ENCODE measurements at places on chromosomes 4 and X.

- no peak for DNase-seq
These were observed 790 bp upstream of the HHIP start for GRCh38 chr4:144645102-144645630.

GRCh38 chrX:16427668-16428067 lies 222.3 kb upstream of the S100G start:
- DNase-seq: no peak

DNA sequence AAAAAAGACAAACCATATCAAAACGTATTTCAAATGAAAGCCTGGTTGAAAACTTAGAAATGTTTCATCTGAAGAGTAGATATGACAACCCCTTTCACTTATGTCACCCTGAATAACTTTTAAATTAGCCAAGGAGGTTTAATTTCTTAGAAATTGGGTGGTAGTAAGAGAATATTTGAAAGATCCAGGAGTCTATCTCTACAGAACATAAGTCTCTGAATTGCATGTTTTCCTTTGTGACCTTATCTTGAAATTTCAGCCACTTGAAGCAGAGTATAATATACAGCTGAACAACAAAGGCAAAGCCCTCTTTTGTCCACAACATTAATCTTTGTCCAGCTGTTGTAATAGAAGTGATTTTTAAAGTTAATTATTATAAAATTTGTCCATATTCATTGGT lies 49.5 kb downstream of the TMEM154 start:
- DNase-seq: no peak

DNA sequence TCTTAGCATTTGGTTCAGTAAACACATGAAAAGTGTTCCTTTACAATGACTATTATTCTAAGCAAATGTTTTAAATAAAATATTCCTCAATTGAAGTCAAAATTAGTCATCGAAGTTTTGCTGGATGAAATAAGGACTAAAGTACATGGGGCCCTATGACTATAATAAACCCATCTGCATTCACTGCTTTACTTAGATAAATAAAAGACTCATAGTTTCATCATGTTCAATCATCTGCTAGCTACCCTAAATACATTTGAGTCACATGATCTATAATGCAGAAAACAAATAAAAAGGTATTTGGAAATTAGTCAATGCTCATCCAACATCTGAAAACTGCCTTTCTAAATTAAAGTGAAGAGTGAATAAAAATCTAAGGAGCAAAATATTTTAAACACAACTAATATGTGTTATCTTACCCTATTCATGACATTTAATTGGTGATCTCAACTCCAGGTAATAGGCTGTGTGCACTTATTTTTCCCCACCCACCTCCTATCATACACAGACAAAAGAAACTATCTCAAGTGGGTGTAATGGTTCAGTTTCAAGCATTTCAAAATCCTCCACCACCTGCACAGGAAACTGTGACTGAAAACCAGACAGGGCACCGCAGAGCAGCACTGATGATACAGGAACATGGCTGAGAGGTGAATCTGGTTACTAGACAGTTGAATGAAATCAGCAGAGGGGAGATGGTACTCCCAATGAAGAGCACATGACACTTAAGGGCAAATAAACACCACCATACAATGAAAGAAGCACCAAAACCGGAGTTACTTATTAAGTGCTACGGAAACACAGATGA lies 78.6 kb downstream of the CAMK2D start:
- no peak for DNase-seq

DNA sequence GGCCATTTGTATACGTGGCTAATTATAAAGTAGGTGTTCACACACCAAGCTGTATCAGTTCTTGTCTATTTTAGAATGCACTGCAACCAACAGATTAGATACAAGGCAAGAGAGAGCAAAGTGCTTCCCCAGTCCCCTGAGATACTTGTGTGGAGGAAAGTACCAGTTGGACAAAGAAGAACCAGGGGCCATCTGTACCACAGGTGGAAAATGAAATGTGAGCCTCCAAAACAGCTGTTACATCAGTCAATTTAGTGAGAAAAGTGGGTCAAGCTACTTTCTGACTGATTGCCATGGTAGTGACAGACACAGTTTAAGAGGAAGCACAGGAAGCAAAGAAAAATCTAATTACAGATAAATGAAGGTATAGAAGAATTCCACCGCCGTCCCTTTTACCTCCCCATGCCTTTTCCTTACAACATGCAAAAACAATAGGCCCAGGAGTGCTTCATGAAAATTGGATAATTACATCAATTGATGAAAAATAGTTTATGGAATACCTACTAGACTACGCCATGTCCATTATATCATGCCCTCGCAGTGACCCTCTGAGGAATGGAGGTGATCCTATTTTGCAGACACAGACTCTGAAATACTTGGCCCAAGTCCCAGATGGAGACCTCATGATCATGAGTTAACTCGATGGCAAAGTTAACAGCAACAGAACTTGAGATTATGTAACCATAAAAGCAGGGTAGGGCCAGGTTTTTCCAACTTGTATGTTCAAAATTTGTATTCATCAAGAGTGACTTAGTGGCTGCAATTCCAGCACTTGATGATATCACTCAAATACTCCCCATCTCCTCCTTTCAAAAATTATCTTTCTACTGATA lies 15.8 kb downstream of the SMPX start:
- peak; percentile 39 for DNase-seq

Data from Calu3 (cell line).